Activated naive CD4-positive, alpha-beta T cell (primary cell): ENCODE measurements at places on chromosomes 12 and 14.

- DNase-seq = no peak
Measured at GRCh38 chr14:100820957-100821356, 5.0 kb upstream of the MEG3 start.

DNA sequence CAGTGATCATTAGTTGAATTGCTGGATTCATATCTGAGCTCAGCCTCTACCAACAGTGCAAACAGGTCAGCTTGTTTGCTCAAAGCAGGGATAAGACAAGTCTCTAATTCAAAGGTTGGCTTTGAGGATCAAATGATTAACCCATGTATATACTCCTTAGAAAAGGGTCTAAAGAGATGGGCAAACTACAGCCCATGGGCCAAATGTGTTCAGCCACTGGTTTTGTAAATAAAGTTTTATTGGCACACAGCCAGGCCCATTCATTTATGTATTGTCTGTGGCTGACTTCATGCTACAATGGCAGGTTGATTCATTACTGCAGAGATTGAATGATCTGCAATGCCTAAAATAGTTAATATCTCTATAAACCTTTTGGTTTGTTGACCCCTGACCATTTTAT, 3.1 kb downstream of the SERPINA4 start:
- no peak for DNase-seq

DNA sequence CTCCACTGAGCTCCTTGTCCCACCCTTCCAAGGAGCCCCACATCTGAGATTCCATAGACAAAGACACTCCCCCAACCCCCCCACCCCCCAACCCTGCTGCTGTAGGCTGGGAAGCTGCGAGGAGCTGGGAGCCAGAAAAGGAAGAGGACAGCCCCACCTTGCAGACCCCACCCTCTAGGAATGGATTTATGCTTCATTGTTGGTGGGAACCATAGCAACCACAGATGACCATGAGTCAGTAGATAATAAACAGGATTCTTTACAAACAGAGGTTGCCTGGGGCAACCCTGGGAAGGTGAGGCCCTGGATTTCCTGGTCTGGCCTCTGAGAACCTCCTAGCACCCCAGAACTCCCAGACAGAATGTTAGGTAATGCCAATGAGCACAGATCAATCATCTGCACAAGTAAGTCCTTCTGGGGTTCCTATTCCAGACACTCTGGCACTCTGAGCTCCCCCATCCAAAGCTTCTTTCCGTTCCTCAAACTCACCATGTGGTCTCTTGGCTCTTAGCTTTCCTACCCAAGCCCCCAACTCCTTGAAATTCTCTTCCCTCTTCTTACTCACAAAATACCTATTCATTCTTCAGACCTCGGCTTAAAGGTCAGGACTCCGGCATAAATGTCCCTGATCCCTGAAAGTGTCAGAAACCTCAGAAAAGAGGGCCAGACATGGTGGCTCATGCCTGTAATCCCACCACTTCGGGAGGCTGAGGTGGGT, 15.2 kb upstream of the PLEKHG6 start:
- no peak for DNase-seq

- DNase-seq = no peak
Measured at GRCh38 chr12:93838193-93838592, 161.0 kb downstream of the CRADD start.

DNA sequence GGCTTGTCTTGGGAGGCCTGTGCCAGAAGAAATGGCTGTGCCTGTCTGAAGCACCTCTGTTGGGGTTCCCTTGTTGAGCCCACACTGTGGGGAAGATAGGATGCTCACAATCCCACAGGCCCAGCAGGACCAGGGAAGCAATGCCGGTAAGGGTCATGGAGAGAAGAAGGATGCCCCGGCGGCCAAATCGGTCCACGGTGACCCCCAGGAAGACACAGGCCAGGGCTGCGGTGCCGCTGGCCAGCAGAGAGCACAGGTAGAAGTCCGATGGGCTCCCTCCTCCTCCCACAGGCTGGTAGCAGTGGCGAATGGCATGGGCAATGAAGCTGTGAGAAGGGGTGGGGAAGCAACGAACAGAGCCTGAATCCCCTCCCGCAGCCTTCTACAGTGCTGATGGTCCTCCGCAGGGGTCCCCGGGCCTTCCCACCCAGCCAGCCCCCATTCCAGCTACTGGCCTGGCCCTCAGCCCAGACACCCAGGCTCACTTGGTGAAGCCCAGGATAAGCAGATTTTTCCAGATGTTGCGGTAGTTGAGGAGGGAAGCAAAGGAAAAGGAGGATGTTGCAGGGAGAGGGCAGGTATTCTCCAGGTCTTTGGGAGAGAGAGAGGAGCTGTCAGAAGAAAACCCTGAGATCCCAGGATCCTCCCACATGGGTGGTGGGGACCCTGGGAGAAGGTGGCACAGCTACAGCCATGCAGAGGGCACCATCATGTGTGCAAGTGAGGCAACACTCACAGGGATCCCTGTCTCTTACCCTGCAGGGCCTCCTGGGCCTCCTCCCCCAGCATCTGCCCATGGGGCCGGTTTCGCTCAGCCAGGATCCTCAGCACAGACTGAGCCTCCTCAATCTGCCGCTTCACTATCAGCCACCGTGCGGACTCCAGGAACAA, 5.0 kb downstream of the SLC22A17 start:
- DNase-seq = no peak

DNA sequence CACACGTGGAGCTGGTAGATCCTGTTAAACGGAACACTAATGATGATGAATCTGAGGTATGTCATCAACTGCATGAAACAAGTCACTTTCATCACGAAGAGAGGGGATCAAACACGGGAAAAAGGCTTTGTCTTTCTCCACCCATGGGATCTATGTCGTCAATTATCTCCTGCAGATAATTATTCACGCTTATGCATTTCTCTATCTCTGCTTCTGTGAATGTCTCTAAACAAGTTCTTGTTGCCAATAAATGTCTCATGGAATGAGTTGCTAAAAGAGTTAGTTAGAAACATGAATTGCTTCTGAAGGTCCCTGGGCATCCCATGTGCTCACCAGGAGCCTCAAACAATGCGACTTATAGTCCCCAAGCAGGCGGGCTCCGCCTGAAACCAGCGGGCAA, 1228.2 kb upstream of the TMEM132C start:
- no peak for DNase-seq
